ENCODE measurements at places on chromosomes 12 and 14.

- no peak for DNase-seq
Observed at GRCh38 chr14:65320661-65321308, 91.7 kb upstream of the FUT8 start.

DNA sequence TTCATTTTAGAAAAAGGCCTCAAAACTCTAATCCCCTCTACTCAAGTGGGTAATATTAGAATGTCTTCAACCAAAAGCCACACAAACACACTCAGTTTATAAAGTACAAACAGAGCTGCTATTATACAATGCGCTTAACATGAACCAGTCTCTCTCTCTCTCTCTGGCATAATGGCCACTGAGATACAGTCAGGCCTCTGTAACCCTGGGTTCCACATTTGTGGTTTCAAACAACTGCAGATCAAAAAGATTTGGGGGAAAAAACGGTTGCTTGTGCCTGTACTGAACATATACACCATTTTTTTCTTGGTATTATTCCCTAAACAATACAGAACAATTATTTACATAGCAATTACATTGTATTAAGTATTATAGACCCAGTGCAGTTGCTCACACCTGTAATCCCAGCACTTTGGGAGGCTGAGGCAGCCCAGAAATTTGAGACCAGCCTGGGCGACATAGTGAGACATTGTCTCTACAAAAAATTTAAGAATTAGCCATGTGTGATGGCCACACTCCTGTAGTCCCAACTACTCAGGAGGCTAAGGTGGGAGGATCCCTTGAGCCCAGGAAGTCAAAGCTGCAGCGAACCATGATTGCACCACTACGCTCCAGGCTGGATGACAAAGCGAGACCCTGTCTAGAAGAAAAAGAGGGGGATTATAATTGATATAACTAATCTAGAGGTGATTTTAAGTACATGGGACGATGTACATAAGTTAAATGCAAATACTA lies 5.6 kb downstream of the SLC11A2 start:
- no peak for DNase-seq

DNA sequence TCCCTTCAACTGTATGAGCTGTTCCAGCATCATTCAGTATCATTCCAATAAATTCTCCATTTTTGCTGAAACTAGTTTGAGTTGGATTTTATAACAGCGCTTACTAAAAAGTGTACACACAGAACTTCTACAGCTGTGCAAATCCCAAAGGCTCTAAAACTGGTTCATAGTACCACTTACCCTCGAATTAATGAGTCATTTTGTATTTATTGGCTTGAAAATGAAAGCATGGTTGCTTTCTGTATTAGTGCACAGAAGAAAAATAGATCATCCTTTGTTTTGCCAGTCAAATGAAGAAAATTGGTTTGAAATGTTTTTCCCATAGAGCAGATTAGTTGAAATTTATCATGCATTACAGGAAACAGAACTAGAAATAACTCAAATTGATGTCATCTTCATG lies 268.3 kb upstream of the CPNE8 start:
- no peak for DNase-seq

DNA sequence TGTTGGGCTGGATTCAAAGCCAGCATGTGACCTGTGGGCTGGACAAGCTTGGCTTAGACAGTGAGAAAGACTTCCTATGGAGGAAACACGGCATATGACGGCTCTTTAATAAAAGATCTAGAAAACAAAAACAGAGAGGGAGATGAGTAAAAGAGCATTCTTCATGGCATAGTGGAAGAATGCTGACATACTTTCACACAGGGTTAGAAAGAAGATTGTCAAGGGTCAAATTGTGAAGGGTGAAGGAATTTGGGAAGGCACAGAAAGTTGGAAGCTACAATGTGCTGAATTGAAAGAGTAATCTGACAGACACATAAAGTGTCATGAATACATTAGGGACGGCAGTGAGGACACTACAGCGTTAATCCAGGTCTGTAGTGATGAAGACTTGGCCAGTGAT lies 63.4 kb downstream of the GALNT4 start:
- no peak for DNase-seq

DNA sequence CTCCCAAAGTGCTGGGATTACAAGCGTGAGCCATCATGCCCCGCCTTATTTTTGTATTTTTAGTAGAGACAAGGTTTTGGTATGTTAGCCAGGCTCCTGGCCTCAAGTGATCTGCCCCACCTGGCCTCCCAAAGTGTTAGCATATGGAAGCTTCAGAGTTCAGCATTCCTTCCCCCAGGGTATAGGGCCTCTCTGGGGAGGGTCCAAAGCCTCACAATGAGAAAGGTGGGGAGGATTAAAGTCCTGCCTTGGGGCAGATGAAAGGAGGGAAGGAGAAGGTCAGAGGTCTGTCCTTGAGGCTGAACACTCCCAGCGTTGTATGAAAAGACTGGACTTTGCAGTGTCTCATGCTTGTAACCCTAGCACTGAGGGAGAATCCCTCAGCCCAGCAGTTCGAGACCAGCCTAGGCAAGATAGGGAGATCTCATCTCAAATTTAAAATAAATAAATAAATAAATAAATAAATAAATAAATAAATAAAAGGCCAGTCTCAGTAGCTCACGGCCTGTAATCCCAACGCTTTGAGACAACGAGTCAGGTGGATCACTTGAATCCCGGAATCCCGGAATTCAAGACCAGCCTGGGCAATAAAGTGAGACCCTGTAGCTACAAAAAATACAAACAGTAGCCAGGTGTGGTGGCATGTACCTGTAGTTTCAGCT lies 22.0 kb upstream of the RCOR1 start:
- no peak for DNase-seq

DNA sequence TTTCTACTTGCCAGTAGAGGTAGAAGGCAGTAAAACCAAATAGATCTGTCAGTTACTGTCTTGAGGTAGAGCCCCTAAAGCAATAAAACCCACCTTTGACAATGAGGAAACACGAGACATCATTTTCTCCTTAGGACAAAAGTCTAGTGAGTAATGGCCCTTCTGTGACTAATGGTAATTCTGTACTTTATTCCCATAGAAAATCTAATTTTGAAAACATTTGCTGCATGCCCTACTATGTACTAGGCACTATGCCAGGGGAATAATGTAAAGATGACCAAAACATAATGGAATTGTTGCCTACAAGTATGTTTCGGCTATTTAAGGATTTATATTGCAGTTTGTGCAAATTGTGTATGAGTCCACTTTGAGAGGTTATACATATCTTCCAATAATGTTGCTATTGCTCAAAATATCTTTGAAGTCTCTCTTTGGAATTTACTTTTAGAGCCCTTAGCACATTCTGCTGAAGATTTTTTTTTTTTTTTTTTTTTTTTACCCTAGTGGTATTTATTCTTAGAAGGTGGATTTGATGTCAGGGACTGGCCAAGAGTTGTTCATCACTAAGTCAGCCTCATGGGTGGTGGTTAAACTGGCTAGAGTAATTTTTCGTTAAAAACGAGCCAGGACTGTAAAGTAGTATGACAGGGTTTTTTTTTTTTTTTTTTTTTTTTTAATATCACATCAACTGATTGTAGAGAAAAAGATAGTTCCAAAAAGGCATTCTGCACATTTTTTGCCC lies 109.7 kb downstream of the CRADD start:
- DNase-seq = no peak

GRCh38 chr12:32906399-32907165 lies 10.0 kb upstream of the PKP2 start:
- DNase-seq = no peak

DNA sequence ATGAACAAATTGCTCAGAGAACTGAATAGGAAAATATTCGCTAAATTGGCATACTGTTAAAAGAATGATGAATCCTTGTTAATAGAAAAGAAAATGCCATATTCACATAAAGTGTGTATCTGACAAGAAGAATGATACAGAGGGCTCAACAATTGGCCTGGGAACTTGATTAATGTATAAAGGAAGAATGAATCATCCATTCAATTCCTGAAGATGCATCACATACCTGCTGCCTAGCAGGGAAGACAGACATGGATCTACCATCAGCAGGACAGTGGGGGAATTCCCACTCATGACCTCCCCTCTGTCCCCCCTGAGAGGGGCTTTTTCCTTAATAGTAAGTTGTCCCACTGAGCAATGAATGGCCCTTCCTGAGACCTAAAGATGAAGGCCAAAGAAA lies 13.5 kb downstream of the PTPN21 start:
- DNase-seq = no peak

Data from activated naive CD4-positive, alpha-beta T cell treated with anti-CD3 and anti-CD28 coated beads for 36 hours (primary cell).